Spinal cord (tissue), 10 donors: ENCODE measurements at places on chromosomes 4 and X. TPM values are rescaled to one million over a fixed set of nuclear protein-coding genes. Genes with fewer than 3 reads are reported as not detected.

DNA sequence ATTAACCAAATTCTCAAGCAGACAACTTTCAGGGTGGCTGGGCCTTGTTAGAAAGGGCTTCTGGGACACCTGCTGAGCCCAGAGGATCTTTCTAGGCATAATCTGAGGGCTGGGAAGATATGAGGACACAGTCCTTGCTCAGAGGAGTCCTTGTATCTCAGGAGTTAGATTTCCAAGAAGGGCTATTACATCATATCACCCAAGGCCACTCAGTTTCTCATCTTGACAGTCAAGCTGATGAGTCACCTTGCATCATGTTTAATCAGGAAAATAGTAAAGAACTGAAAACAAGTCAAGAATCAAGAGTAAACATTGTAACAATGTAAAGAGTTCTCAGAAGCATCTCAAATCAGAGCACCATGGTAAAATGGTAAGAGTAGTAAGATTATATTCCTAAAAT is 4.0 kb downstream of the PCYT1B start:
- DNase-seq: no peak

The SLC10A6 gene
- not detected for polyA plus RNA-seq

The PUDP gene
- polyA plus RNA-seq: 10.9 TPM

The NWD2 gene
- 10.3 TPM for polyA plus RNA-seq

DNA sequence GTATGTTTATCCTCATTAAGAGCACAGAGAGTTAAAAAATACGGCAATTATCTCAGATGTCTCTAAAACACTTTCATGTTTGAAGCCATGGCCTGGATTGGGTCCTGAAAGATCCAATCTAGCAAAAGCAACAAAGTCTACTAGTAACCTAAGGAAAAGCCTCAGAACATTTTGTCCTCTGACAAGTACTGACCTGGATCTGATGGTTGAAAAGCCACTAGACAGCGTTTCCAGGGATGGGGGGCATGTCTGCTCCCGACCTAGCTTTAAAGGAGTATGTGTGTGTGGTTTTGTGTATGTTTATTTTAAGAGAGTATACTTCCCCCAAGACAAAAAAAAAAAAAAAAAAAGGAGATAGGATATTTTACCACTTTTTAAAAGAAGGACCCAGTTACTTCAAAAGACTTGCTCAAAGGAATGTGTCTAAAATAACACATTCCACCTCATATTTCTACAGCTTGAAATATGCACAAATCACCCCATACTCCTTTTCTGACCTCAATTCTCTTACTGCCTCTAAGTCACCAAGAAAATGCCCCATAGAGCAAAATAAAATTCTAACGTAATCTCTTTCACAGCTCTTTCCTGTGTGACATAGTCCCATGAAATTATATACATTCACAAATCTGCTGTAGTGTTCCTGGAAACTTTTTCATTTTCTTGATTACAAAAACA is 189.0 kb upstream of the TTC29 start:
- DNase-seq: no peak

DNA sequence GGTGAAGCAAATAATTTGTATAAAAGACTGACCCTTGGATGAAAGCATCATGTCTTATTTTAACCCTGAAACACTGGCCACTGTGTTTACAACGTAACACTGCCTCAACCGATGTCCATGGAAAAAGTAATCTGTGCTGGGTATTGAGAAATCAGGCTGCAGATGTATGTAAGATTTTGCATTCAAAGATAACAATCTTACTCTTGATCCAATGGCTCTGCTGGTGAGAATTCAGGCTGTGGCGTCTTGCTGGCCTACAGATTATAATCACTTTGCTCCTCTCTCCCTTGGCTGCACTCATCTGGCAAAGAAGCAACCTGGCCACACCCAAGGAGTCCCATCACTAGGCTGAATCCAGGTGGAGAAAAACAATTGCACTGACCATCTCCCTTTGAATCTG is 7.5 kb downstream of the ADGRA3 start:
- DNase-seq: no peak

The ERVMER34-1 gene
- 1.2 TPM for polyA plus RNA-seq

The NPY2R gene
- 0.98 TPM for polyA plus RNA-seq
